ENCODE measurements at places on chromosomes 2 and 18.

DNA sequence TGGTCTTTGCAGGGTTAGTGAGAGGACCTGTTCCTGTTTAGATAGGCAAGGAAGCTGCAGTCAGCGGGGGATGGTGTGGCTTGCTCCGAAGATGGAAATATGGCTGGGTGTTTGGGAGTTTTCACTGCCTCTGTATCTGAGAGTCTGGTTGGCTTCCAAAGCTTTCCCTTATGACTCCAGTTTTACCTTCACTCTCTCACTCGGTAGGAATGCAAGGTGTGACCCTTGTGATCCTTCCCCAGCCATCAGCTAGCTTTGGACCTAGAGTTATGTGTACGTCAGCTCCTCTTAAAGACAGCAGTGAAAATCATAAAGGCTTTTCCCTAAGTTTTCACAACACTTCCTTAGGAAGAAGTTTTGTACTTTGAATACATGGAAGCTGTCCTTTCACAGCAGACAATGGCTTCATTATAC is 35.5 kb upstream of the TMEM87B start:
- no peak for DNase-seq

GRCh38 chr2:21118302-21118920 is 5.4 kb upstream of the TDRD15 start:
- peak; percentile 66 for DNase-seq

GRCh38 chr2:36482576-36483214 is 115.3 kb downstream of the FEZ2 start:
- DNase-seq = no peak

DNA sequence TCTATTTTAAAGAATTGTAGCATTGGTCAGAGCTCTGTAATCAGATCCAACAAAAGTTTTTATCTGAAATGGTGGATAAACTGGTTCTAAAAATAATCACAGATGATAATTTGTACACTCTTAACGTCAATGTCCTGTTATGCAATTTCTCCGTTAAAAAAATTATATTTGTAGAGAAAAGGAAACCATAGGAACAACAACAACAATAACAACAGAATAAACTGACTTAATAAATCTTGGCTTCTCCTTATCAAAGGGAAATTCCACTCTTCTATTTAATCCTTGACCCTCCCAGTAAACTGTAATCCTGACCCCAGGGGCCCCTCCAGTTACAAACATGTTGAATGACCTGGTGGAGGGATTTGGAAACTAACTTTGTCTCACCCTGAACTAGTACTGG is 78.6 kb upstream of the ZFP36L2 start:
- DNase-seq = no peak

- no peak for DNase-seq
Measured at GRCh38 chr2:169715379-169716237, 18.0 kb upstream of the KLHL23 start.

DNA sequence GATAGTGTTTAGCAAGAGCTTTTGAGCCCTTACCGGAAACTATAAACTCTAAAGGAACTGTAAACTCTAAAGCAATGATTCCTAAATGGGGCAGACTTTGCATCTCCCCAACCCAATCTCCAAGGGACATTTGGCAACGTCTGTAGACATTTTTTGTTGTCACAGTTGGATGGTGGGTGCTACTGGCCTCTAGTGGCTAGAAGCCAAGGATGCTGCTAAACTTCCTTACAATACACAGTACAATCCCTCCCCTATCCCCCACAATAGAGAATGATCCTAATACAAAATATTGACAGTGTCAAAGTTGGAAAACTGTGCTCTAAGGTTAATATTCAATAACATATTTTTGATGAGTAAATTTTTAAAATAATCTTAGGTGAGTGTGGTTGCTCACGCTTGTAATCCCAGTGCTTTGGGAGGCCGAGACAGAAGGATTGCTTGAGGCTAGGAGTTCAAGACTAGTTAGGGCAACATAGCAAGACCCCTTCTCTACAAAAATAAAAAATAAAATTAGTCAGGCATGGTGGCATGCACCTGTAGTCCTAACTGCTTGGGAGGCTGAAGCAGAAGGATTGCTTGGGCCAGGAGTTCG is 66.7 kb downstream of the PTPN4 start:
- DNase-seq = peak; percentile 77

DNA sequence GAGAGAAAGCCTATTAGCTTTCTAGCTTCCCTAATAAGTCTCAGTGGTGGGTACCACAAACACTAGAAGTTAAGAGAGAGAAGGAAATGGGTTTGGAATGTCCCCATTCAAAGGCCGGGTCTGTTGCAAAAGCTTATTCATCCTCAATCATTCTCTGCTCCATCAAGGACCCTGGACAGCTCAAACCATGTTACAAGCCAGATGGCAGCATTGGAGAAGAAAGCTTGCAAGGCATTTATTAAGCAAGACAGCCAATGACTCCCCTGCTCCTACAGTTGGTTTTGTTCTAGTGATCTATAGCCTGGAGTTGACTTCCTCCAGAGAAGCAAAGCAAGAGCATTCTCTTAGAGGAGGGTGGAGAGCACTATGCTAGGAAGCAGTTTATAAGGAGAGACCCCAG is 86.9 kb upstream of the LMAN1 start:
- DNase-seq = peak; percentile 17

DNA sequence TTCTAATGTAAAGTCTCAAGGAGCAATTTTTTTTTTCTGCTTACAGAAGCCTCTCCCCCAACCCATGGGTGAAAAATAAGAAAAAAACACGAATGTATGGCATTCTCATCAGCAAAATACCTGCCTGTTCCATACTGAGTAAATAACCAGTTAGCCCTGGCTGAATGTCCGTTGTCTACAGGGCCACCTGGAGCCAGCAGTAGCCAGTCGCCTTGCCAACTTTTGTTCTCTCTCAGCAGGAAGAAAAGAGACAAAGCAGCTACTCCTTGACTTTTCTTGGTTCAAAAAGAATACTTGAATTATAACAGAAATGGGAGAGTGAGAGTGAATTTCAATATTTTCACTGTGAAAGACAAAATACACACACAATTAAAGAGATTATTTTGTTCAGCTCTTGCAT is 532.9 kb upstream of the CRIM1 start:
- DNase-seq = no peak

Measured in NB4 (cell line).